Nucleus accumbens (tissue), 56 donors: ENCODE measurements at places on chromosomes 6 and 20.
A peak's percentile ranks its signal among the peaks of the same experiment; 100 is the strongest.

DNA sequence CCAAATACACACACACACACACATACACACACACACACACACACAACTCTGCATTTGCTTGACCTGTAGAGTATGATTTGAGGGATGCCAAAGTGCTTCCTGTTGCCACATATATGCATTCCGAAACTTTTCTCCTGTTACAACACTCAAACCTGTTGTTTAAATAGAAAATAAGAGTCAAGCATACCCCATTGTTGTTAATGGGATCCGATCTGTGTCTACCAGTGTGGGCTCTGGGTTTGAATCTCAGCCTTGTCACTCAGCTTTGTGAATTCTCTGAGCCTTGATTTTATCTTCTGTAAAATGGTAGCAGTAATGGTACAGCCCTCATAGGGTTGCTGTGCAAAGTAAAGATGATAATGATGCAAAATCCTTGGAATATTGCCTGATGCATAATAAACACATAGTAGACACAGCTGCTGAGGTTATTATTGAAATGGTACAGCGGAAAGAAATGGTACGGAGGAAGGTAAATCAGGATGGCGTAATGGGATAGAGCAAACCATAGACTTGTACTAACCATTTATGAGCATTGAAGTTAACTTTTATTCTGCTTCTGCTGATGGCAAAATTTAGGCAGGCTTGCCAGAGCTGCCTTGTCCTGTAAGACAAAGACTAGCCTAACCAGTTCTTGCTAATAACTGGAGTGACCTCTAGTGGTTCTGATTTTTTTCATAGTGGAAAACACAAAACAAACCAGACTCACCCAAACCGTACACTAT lies 113.5 kb upstream of the PHACTR1 start:
- no peak for DNase-seq

DNA sequence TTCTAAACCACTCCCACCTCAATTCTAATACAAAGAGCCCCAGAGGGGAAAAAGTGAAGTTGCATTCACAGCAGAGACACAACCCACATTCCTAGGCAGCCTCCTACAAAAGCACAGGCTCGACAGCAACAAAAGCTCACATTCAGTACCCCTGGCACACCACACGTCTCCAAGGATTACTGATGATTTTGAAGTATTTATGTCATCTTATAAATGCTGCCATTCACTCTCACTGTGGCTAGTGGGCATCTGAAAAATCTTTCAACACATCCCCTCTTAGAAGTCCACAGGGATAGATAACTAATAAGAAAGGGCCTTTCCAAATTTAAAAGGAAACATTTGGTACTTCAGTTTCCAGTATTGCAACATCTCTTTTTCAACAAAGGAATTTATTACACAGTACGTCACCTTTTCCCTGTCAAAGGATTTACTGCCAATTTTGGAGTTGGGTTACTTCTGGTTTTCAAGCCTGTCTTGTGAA lies 146.7 kb downstream of the TASP1 start:
- DNase-seq: no peak

DNA sequence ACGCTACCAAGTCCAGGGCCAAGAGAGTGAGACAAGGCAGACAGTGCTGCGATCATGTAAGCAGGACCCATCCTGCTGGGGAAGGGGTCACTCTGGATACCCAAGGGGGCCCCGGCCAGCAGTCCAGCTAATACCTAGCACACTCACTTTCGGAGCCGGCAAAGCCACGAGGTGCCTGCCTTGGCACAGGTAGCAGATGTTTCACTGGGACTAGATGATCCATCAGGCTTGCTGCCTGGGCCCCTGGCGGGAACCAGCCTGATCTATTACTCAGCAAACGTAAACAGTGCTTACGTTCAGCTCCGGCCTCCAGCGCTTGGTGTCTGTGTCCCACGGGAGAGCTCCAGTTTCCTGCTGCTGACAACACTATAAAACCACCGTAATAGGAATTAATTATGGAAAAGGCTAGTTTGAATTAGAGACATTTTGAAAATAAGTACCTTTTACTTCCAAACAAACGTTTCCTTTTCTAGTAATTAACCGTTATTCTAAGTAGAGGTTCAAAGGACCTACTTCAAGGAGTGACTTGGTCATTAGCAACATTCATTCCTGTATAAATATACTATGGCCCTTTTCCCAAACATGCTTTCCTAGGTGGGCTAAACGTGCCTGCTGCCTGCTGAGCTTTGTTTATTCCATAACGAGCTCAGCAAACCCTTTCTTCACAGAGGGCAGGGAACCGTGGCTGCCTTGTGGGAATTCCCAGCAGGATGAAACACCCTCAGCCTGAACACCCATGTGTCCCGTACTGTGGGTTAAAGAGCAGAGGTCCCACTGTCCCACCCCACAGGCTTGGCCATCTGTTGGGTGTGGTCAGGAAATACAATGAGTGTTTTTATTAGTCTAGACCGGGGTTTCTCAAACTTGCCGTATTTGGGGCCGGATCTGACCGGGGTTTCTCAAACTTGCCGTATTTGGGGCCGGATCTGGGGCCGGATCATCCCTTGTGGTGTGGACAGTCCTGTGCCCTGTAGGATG lies 18.4 kb downstream of the SLC22A23 start:
- DNase-seq: no peak

- peak; percentile 94 for DNase-seq
Measured at GRCh38 chr6:72619883-72620696, 1.8 kb upstream of the KCNQ5 start.

DNA sequence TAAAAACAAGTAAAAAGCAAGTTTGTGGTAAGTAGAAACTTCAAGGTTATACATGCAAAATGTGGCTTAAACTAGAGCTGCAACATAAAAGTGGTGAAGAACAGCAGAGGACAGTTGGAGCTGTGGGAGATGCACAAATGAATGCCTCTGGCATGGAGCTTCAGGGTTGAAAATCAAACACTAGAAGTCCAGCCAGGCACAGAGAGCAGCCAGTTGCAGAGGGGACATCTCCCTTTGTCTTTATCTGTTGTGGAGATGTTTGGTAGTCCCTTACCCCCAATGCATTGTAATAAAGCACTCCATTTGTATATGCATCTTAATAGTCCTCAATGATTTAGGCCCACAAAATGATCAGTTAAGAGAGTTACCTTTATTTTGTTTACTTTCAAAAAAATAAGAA lies 73.1 kb upstream of the C20orf144 start:
- no peak for DNase-seq

- DNase-seq: no peak
Measured at GRCh38 chr6:143901885-143902750, 37.8 kb downstream of the ZC2HC1B start.

DNA sequence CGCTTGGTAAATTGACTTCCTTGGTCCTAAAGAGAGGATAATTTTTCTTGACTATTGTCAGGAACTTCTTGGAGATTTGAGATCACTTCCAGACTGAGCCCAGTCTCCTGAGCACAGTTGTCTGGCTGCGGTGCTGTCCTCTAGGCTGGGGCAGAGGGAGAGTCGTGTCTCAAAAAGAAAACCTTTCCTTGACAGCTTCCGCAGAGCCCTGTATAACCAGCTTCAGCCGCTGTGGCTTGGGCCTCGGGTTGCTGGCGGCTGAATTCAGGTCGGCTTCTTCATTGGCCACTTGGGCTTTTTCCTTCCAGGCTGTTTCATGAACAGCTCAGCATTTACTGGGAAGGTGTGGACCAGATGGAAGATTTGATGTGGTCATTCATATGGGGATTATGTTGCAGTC lies 75.9 kb downstream of the DHX35 start:
- DNase-seq: no peak

DNA sequence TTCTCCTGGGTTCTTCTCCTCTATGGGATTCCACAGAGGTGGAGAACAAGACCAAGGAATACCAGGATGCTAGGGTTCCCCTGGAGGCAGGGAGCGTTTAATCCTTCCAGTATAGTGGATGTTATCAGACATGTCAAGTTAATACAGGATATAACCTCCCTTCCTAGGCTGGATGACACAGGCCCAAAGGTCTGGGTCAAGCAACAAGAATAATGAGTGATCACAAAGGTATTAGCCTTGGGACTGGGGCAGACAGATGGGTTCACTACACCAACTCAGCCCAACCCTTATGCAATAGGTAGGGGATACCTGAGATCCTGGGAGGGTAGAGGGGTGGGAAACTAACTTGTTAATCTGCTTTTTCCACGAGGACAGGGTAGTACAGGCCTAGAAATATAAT lies 690.3 kb downstream of the HTR1B start:
- no peak for DNase-seq

- no peak for DNase-seq
Measured at GRCh38 chr6:168104636-168105035, 25.6 kb upstream of the FRMD1 start.

GRCh38 chr6:137894779-137895385 lies 27.8 kb downstream of the TNFAIP3 start:
- DNase-seq: no peak

- DNase-seq: no peak
Measured at GRCh38 chr6:149087898-149088297, 229.6 kb upstream of the TAB2 start.
